ENCODE measurements at places on chromosomes 6 and 20.

DNA sequence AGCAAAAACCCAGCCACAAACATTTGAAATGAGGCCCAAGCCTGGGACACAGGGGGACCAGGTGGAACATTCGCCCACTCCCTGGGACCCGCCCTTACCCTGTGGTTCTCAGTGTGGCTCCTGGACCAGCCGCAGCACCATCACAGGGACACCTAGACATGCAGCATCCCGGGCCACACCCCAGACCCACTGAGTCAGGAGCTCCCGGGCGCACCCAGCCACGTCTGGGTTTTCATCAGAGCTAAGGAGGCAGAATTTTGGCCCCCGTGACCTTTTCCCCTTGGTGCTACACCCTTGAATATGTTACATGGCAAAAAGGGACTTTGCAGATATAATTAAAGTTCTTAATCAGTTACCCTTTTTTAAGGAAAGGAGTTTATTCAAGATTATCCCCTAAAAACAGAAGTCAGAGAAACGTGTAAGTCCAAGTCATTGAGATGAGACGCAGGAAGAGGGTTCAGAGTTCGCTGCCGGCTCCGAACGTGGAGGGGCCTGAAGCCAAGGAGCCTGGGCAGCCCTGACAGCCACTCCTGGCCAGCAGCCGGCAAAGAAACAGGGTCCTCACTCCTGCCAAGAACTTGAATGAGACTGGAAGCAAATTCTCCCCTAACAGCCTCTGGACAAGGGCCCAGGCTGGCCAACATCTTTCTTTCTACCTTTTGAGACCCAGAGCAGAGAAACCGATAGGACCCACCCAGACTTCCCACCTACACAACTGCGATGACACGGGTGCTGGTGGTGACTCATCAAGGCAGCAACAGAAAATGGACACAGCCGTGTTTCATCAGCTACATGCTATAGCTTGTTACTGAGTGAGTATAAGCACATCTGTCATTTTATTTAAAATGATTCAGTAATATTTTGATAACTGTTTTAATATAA, 25.3 kb downstream of the BFSP1 start:
- DNase-seq: no peak

DNA sequence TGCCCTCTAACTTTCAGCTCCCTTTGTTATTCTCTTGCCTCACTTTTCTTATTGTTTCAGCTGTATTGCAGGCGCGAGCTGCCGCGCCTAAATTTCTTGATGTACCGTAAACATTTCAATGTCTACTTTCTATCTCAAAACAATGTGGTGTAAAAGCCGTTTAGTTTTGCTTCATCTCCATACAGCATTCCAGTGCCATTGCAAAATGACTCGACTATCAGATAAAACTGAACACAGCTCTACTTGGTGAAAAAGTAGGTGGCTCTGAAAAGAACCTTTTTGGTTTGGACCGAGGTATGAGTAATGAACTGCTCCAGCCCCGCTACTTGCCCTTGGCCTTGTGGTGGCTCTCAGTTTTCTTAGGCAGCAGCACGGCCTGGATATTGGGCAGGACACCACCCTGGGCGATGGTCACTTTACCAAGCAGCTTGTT, 74.6 kb downstream of the OR2B2 start:
- DNase-seq: peak; percentile 82

- no peak for DNase-seq
Measured at GRCh38 chr6:139751179-139751578, 376.7 kb upstream of the CITED2 start.

- no peak for DNase-seq
Measured at GRCh38 chr20:59754551-59754950, 150.2 kb downstream of the PHACTR3 start.

GRCh38 chr6:102736941-102737368, 1343.4 kb downstream of the GRIK2 start:
- no peak for DNase-seq

GRCh38 chr6:148943451-148943850, 196.6 kb downstream of the UST start:
- DNase-seq: no peak

DNA sequence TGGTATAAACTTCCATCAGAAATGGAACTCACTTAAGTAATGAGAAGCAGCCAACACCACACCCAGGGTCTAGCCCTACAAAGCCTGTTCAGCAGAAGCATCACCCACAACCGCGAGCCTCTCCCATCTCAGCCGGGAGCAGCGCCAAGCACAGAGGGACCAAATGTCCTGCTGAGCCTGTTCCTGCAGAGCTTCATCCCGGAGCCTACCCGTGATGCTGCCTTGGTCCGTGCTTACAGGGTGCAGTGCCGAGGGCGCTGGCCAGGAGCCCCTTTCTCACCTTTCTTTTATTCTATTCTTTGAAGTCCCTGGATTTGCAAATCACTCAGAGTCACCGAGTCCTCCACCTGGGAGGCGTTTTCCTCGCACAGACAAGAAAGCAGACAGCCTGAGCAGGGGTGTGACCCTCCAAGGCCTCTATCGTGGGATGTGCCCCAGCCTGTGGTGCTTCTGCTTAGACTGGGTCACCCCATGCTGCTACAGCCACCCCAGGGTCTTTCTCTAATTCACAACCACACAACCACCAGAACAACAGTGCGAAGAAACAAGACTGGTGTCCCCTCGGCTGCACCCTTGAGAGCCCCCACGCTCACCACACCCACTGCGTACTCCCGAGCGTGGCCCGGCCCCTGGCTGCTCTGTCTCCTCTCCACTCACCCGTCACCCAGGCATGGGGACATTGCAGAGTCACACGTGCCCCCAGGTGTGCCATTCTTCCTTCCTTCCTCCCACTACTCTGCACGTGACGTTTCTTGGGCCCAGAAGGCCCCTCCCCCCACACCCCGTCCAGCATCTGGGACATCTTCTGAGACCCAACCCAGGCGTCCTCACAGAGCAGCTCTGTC, 92.2 kb upstream of the MPC1 start:
- DNase-seq: no peak

- DNase-seq: no peak
Measured at GRCh38 chr6:129446272-129447197, 263.4 kb downstream of the ARHGAP18 start.

GRCh38 chr6:30206799-30207618, 6.2 kb downstream of the TRIM26 start:
- no peak for DNase-seq

DNA sequence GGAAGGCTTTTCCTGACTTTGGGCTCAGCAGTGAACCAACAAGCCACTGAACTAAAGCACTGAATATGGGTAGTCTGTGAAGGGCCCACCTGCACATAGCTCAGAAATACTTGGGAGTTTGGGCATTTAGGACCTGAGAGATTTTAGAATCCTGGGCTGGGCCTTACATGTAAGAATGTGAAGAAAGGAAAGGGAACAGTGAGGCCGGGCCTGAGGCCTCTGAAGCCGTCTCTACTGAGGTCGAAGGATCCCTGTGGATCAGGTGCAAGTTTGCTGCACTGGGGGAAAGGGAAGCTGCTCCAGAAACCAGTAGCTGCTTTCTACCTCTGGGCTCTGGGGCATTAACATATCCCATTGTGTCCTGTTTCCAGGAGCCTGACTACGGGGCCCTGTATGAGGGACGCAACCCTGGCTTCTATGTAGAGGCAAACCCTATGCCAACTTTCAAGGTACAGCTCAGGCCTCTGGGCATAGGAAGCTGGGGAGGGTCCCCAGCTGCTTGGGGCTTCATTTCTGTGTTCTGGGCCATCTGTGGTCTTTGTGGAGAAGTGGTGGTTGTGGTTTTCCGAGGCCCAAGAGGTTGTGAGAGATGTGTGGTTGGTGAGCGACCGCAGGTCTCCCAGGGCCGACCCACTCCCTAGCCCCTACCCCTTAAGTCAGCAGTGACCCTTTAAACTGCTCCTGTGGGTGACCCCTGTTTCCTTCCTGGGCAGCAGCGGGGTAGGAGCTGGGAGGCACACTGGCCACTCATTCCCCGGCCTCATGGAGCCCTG, 30.3 kb downstream of the PLCG1 start:
- DNase-seq: no peak

DNA sequence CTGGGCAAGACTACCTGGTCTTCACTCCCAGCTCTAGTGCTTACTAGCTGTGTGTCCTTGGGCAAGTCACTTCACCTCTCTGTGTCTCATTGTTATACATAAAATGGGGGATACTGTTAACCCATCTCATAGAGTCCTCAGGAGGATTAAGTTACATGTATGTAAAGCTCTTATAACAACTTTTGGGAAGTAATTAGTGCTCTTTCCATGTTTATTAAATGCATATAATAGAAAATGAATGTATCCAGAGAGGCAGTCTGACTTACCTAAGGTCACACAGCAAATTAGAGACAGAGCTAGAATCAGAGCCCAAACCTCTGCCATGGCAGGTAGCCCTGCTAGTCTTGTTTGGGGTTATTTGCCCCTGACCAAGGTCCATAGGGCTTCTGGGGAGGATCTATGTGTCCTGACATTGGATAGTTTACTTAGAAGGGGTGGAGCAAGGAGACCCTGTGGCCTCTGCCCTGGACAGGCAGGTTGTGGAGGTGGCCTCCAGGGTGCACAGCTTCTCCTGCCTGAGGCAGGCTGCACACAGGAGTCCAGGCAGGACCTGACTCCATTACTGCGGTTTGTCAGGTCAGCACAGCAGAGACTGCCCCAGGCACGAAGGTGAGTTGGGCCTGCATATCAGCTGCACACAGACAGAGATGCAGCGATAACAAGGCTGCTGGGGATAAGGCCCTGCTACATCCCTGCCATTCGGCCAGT, 8.4 kb upstream of the MAPK13 start:
- DNase-seq: no peak

- no peak for DNase-seq
Measured at GRCh38 chr6:3916211-3916610, 67.0 kb downstream of the FAM50B start.

GRCh38 chr6:108660251-108660650, 99.5 kb downstream of the FOXO3 start:
- DNase-seq: no peak

DNA sequence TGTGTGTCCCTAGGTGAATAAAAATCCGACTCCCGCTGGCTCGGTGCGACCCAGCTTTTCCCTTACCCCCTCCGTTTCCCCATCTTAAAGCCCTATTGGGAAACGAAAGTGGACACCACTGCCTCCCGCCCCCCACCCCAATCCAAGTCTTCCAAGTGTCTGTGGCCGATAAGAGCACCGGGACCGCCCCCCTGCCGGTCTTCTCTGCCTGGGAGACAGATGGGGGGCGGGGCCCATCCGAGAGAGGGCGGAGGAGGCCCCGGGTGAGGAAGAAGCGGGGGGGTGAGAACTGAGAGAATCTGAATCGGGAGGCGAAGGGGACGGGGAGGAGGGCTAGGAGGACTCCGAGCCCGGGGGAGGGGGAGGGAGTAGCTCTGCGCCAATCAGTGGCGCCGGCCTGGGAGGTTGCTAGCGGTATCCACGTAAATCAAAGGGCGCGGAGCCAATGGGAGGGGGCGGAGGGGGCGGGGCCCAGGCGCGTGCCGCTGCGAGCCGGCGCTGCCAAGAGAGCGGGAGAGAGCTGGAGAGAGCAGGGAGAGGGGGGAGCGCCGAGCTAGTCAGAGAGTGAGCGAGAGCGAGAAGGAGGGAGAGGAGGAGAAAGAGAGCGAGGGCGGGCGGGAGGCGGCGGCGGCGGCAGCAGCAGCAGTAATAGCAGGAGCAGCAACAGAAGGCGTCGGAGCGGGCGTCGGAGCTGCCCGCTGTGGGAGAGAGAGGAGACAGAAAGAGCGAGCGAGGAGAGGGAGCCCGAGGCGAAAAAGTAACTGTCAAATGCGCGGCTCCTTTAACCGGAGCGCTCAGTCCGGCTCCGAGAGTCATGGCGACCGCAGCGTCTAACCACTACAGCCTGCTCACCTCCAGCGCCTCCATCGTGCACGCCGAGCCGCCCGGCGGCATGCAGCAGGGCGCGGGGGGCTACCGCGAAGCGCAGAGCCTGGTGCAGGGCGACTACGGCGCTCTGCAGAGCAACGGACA, at the start of gene POU3F2:
TSS of gene POU3F2 (plus strand) at position 515 of the 972 bp plus-strand sequence. CDS start at position 815, 300 bp downstream.
- DNase-seq: peak; percentile 97

- DNase-seq: peak; percentile 58
Measured at GRCh38 chr6:7805850-7806214, 79.9 kb downstream of the BMP6 start.

GRCh38 chr6:25377664-25378063, 98.5 kb downstream of the CARMIL1 start:
- no peak for DNase-seq

DNA sequence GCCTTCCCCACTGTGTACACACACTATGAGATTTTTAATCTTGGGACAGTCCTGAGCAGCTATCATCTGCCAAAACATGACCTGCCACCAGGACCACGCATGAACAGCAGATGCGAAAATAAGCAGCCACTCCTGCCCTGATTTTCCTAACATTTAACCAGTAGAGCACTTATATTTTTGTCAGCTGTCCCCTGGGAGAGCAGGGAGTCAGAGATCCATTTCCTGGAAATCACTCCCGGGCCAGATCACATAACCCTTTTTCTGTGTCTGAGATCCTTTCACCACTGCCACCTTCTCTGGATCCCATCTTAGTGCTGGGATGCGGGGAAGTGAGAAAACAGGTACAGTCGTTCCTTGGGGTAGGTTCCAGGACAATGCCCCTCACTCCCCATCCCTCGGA, 5.7 kb downstream of the SDCBP2 start:
- no peak for DNase-seq

DNA sequence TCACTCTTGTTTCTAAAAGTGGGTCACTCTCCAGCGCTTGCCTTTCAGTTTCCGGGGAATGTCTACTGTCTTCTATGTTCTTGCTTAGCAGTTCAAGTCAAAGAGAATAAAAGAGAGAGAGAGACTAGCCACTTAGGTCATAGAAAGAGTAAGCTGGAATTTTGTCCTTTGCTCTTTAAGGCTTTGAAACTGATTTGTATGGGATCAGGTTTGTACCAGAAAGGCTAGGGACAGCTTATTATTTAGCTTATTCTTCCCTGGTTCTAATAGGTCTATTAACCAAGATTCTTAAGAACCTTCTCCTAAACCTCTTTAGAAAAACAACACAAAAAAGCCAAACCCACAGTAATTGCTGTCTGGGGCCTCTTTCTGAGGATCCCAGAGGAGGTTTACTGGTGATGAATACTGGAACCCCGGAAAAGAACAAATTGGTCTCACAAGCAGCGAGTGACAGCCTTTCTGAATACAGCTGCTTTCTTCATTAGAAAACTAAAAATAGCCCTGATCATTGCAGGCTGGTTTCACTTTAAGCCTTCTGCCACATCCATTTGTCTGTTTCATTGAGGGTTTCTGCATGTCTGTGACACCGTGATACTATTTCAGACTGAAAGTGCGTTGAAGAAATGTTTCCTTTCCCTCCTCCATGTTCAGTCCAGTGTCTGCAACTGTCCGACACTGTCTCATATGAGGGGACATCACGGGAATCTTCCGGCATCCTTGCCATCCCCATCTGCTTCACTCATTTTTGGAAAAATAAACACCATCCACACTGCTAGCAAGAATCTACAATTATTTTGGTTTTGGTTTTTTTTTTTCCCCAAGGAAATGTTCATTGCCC, 75.1 kb upstream of the ATXN1 start:
- DNase-seq: no peak

GRCh38 chr6:6851059-6851948, 256.5 kb upstream of the RREB1 start:
- DNase-seq: no peak

DNA sequence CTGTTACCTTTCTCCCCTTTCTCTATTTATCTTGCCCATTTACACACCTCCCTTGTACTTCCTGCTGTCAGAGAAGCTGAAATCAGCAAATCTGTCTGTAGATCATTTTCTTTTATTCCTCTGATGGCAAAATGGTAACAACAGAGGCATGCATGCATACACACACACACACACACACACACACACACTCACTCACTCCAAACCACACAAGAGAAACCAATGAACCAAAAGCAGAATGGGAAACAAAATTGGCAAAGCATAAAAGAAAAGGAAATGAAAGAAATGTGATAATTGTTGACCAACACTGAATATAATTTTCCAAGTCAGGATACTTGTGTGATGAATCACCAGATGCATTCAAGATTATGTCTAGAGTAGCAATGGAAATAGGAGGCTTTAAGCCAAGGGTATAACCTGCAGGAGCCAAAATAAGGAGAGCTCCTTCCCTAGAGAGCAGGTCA, 172.4 kb downstream of the PLCB4 start:
- peak; percentile 48 for DNase-seq

All from NCI-H748 treated with DMSO at 0.1 percent for 48 hours (cell line).